HepG2 (cell line): ENCODE measurements at places on chromosomes 6 and 20. TPM values are rescaled to one million over a fixed set of nuclear protein-coding genes. Genes with fewer than 3 reads are reported as not detected.

PBOV1 gene
- polyA plus RNA-seq, result not detected in 2 replicates

SEMG1 gene
- polyA plus RNA-seq, result not detected in 2 replicates

DNA sequence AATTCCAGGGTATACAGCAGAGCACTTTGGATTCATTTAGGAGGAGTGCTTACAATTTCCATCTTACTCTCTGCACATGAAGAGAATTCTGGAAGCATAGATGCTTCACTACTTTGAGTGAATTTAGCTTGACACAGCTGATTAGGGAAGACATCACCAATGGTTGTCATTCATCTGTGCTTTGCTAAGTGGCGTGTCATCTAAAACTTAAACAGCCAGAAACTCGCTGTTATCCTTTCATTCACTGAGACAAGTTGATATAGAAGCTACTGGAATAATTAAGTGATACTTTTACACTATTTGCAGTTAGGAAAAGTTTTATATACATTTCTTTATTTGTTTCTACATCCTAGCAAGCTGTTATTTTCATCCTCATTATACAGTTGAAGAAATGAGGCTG, 635.3 kb upstream of the FLRT3 start:
- DNase-seq, result no peak

GRCh38 chr20:44041001-44041400, 126.3 kb downstream of the TOX2 start:
- DNase-seq, result no peak

GRCh38 chr6:73811706-73812105, 115.7 kb downstream of the CD109 start:
- DNase-seq, result no peak
